ENCODE measurements at places on chromosomes 7 and 10.

DNA sequence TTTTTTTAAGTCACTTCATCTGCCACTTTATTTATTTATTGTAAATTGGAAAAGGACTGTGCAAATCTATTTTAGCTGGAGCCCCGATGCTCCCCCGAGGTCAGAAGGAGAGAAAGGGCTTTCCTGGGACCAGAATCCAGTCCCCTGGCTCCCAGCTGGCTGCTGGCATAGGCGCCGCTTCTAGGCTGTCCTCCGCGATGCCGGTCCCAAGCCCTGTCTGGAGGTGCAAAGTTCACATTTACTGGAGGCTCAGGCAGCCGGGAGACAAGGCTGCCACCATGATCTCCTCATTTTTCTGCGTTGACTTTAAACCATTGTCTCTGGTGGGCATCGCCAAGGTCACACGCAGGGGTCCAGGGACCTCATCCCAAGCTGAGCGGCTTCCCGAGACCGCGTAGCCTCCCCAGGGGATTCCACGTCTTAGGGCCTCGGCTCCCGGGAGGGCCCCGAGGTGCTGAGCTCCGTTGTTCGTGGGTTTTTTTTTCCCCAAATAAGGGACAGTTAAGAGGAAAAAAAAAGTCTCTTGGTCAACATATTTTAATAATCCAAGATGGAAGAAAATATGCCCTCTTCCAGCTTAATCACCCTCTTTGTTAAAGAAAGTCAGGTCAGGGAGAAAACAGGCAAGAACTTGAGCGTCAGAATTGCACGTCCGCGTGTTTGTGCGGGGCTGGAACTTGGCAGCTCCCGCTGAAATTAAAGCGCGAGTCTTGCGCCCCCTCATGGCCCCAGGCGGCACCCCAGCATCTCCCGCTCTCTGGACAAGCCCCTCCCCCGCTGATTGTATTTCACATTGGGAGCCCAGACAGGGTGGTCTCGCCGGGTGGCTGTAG, 11.9 kb downstream of the RGR start:
- DNase-seq = peak; percentile 51

DNA sequence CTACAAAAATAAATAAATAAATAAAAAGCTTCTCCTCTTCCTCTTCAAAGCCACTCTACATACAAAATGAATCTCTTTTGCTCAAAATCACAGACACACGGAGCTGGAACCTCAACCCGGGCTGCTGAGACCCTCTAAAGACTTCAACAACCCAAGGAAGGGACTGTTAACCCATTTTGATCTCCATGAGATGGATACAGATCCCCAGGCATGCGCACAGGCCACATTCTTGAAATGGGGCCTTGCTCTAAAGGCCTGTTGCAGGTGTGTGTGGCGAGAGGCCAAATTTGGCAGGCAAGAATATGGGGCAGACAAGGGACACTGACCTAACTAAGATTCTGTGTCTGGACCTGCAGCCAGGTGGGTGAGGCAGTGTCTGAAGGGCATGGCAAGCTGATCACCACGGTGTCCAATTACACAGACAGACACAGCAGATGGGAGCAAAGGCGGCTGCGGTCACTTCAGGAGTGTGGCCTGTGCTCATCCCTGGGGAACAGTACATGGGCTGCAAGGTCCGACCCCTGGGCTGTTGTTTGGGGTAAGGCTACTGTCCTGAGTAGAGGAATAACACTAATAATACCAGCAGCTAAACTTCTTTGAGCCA, 219.8 kb downstream of the HECW1 start:
- DNase-seq = no peak

- no peak for DNase-seq
Observed at GRCh38 chr10:34524369-34525091, 290.6 kb downstream of the PARD3 start.

DNA sequence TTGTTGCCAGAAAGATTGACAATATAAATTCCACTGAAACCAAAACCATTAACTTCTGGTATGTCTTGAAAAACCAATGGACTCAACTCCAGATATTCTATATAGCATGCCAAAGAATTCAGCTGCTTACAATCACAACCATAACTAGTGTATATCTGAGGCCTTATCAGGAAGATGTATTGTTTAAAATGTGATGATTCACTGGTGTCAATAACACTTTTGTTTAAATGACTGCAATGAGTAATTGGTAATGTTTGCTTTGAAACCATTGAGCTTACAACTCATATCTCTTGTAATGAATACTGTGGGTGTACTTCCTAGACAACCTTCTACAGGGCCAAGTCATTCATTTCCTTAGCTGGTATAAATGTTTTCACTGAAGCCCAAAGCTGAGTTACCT, 727.9 kb upstream of the KCND2 start:
- DNase-seq = no peak

DNA sequence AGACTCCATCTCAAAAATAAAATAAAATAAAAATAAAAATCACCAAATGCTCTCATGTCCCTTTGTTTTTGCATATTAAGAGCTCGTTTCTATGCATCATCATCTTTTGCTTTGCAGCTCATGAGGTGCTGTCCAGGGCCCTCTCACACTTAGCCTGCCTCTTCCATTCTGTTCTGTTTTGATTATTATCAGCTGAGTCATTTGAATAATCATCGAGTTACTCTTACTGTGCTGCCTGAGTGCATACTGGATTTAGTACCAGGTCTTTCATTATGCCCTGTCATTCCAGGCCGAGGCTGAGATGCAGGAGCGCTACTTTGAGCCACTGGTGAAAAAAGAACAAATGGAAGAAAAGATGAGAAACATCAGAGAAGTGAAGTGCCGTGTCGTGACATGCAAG, 33.0 kb downstream of the UCMA start:
- no peak for DNase-seq

- DNase-seq = no peak
Observed at GRCh38 chr7:152924238-152924637, 164.7 kb downstream of the ACTR3B start.

GRCh38 chr7:128036226-128036940, 5.1 kb upstream of the LRRC4 start:
- DNase-seq = no peak

DNA sequence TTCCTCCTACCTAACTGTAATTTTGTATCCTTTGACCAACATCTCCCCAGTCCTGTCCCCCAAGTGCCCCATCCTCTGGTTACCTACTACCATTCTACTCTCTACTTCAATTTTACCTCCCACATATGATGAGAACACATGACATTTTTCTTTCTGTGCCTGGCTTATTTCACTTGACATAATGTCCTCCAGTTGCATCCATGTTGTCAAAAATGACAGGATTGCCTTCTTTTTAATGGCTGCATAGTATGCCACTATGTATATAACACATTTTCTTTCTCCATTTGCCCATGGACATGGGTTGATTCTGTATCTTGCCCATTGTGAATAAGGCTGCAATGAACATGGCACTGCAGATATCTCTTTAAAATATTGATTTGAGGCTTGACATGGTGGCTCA, 33.7 kb downstream of the GLI3 start:
- no peak for DNase-seq

- no peak for DNase-seq
Observed at GRCh38 chr10:14528450-14528849, 197.7 kb upstream of the FRMD4A start.

Measured in stimulated activated naive CD8-positive, alpha-beta T cell treated with anti-CD3 and anti-CD28 coated beads, Interleukin-15, amount 100 ng/mL, for 72 hours (primary cell).